ENCODE measurements at places on chromosomes 7 and 10.
A peak's percentile ranks its signal among the peaks of the same experiment; 100 is the strongest.

- no peak for DNase-seq
Measured at GRCh38 chr7:9889554-9889953, 1084.1 kb upstream of the PHF14 start.

DNA sequence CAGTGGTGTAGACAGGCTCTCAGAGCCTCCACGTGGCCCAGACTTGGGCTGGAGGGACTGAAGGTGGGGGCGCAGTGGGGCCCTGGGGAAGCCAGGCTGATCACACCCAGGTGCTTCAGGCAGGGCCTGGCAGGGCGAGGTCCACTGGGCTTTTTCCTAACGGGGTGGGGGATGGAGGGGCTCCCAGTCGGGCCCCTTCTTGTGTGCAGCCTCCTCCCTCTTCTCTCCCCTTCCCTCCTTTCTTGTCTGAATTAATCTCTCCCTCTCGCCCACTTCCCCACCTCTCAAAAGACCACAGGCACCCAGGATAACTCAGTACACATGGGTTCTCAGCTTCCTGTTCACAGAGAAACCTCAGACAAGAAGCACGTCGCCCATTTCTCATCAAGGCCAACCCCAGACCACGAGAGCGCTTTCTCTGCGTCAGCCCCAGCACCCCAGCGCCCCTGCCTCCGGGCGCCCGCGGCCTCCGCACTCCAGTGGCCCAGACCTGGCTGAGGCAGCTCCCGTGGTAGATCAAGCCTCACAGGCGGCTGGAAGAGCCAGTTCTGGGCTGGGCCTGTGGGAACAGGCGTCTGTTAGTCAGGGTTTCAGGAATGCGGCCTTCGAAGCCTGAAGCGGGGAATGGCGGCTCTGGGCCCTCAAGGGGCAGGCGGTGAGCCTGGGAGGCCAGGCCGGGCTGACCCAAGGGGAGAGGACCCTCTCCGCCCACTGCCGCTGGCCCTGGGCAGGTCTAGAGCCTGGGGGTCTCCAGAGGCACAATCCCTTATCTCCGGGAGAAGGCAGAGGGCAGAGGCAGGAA is 50.6 kb downstream of the PWWP2B start:
- peak; percentile 35 for DNase-seq

DNA sequence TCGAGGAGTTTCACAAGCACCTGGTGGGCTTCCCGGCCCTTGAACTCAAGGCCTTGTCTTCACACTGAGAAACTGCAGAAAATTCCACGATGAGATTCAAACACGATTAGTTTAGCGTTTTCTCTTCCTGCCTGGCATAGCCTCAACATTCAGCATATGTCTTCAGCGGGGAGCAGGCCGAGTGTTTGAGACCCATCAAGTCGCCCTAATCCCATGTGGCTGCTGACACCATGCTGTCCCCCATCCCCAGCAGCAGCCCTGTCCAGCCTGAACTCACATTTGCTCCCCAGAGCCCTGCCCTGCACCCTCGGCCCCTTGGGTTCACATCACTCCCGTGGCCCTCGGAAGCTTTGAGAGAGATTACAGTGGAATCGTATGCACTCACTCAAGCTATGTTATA is 35.3 kb upstream of the RBM33 start:
- DNase-seq, result no peak

DNA sequence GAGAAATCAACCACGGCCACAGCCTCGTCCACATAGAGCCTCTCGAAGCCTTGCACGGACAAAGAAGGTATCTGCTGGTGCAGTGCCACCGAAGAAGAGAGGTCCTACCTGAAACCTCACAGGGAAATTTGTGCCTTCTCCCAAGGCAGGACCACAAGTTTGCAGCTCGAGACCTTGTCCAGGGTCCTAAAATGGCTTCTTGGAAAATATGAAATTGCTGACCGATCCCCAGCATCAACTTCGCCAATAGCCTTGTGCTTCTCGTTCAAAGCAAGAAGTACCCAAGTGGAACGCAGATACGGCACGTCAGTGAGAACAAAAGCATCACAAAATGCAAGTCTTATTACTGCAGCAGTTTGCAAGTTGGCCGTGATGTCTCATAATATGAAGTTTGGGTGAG is 24.6 kb downstream of the PTPRN2 start:
- DNase-seq, result no peak

- DNase-seq, result no peak
Measured at GRCh38 chr7:90816511-90817142, 220.5 kb downstream of the CDK14 start.

GRCh38 chr7:12655161-12655560 is 32.3 kb upstream of the ARL4A start:
- no peak for DNase-seq

GRCh38 chr7:77548206-77548605 is 11.1 kb downstream of the PTPN12 start:
- no peak for DNase-seq

Measured in nephron progenitor cell (in vitro differentiated cells).